Testis (tissue), 5 donors: ENCODE measurements at places on chromosomes 1 and 21. TPM values are rescaled to one million over a fixed set of nuclear protein-coding genes. Genes with fewer than 3 reads are reported as not detected.

The CRNN gene
- polyA plus RNA-seq, result not detected

The TMEM82 gene
- polyA plus RNA-seq, result not detected

The PARP1 gene
- 109 TPM for polyA plus RNA-seq

The CHI3L2 gene
- polyA plus RNA-seq, result 4.3 TPM

The IFI44L gene
- 5.3 TPM for polyA plus RNA-seq

DNA sequence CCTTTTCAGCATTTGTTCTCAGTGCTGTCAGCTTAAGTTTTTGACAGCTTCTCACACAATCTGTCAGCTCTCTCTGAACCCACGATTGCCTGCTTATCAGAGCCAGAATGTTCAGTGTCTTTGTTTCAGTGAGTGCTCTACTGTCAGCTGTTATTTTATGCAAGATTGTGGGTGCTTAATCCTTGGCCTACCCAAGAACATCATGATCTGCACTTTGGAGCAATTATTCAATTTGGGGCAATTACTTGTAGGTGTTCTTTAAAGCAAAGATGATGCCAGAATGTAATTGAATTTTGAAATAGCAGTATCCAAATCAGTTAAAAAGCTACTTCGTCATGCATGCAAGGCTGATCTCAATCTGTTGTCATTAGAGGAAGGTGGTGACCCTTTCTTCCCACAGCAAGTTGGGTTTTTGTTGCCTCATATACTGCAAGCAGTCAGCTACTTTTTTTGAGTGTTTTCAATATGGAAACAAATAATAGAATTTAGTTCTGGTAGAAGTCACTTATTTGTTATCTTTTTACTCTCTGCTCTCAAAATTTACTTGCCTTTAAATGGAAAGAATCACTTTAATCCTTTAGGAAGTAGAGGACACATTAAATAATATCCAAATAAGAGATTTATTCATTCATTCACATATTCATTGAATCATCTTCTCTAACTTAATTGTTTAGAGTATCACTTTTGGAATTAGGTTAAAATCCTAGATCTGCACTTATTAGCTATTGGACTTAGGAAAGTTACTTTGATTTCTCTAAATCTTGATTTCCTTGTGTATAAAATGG lies 253.5 kb upstream of the CACYBP start:
- DNase-seq, result no peak
- H3K36me3 ChIP-seq, result no peaks in the 10 kb centered on the region
- no peaks in the 10 kb centered on the region for H3K4me1 ChIP-seq
- no peak overlapping the region for H3K4me3 ChIP-seq

GRCh38 chr1:108117945-108118902 lies 81.9 kb downstream of the SLC25A24 start:
- H3K27me3 ChIP-seq, result no peaks in the 10 kb centered on the region
- no peak overlapping the region for H3K4me3 ChIP-seq
- H3K4me1 ChIP-seq, result no peaks in the 10 kb centered on the region
- no peaks in the 10 kb centered on the region for H3K36me3 ChIP-seq
- no peak for DNase-seq

DNA sequence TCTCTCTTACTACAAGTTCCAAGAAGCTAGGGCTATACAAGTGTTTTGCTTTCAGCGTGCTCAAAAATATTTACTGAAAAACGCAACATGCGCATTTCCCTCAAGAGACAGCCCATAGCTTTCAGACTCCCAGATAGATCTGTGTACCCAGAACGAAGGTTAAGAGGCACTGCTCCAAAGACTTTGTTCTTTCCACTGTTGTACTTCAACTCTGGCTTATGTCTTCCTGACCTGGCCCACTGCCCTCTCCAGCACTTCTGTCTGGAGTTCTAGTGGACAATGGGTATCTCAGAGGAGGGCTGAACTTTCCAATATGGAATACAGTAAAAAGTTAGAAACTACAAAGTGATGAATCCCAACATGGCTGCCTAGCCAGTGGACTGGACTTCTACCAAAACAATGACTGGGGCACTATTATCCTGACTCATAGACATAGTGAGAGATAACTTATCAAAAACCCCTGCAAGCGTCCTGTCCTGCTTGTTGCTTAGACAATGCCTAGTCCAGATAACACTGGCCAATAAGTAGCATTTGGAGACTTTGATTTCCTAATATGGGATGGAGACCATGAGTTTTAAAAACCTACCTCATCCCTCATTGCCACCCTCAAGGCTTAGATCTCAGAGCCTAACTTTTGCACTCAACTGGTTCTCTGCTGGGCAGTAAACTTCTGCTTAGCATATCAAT lies 8.8 kb upstream of the ADAR start:
- H3K27ac ChIP-seq, result no peak overlapping the region
- H3K27me3 ChIP-seq, result no peaks in the 10 kb centered on the region
- no peak overlapping the region for H3K4me3 ChIP-seq

DNA sequence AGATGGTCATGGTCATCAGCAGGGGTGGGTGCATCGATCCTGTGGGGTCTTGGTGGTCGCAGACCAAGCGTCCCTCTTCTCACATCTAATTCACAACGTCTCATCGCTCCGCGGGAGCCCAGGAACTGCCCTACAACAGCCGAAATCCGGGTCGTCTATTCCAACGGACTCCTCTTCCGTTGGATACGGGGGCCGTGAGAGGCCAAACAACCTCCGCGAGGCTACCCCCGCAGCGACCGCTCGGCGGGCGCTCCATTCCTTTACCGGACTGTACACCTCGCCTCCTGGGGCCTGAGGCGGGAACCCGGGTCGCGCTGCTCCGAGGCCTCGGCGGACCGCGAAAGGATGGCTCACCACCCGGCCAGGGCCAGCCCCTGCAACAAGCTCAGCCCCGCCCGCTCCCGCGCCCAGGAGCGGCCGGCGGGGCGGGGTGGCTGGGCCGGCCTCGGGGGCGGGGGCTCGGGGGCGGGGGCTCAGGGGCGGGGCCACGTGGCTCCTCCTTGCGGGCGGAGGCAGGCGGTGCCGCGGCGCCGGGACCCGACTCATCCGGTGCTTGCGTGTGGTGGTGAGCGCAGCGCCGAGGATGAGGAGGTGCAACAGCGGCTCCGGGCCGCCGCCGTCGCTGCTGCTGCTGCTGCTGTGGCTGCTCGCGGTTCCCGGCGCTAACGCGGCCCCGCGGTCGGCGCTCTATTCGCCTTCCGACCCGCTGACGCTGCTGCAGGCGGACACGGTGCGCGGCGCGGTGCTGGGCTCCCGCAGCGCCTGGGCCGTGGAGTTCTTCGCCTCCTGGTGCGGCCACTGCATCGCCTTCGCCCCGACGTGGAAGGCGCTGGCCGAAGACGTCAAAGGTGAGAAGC lies at the start of gene QSOX1:
QSOX1 (plus strand) TSS at position 545 of the 857 bp plus-strand sequence; CDS start at position 584, 39 bp downstream.
- peak within 1 kb of the TSS; percentile 97 for H3K27ac ChIP-seq
- H3K27me3 ChIP-seq, result no peaks in the 10 kb centered on the region
- peak; percentile 93 for DNase-seq
- peak within 1 kb of the TSS; percentile 99 for H3K4me3 ChIP-seq
- peaks cover 34% of the 10 kb centered on the region for H3K4me1 ChIP-seq

DNA sequence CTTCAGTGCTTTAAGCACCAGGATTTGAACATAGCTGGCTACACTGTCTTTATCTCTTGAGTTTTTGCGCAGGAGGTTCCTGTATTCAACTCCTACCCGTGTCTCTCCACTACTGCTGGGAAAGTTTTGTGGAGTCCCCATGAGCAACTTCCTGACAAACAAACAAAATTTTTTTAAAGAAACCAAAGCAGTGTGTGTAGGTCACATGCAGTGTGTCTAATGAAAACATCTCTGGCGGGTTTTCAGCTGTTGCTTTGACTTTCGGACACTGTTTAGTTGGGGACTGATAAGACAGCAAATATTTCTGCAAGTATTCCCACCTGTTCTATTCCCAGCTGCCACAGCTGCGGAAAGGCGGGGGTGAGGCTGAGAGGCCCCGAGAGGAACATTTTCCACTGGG lies 2.0 kb downstream of the PSEN2 start:
- no peaks in the 10 kb centered on the region for H3K36me3 ChIP-seq
- DNase-seq, result no peak
- H3K27me3 ChIP-seq, result no peaks in the 10 kb centered on the region
- H3K4me3 ChIP-seq, result no peak overlapping the region

DNA sequence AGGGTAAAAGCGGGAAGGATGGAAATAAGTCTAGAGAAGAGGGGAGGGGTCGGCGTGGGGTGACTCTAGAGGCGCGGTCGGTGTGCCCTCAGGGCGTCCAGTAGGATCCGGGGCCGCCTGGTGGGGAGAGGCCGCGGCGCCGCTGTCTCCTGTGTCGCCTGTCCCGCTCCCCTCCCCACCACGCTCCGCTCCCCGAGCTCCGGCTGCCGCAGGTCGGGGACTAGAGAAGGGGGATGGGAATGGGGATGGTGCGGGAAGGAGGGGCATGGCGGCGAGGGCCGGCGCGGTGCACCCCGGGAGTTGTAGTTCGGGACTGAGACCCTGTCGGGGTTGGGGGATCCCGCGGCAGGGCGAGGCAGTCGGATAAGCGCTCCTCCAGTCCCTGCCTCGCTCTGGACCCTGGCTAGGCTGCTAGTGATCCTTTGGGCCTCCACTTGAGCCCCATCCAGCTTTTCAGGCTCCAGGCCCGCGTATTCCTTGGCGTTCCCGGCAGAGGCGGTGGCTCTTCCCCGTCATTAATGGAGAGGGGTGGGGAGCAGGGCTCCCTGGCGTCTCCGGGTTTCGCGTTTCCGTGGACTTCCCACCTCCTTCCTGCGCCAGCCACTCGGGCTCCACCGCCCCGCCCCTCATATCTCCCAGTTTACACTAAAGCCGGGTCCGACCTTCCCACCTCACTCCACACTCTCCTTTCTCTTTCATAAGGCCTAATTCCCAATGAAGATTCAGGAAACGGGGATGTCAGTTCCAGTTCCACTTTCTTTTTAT lies at the start of gene ENTREP3:
ENTREP3 (minus strand) TSS at position 241 of the 765 bp plus-strand sequence. CDS start 606 bp downstream, outside the sequence.
- peak within 1 kb of the TSS; percentile 88 for H3K27ac ChIP-seq
- H3K4me3 ChIP-seq, result peak within 1 kb of the TSS; percentile 85
- H3K36me3 ChIP-seq, result no peaks in the 10 kb centered on the region

DNA sequence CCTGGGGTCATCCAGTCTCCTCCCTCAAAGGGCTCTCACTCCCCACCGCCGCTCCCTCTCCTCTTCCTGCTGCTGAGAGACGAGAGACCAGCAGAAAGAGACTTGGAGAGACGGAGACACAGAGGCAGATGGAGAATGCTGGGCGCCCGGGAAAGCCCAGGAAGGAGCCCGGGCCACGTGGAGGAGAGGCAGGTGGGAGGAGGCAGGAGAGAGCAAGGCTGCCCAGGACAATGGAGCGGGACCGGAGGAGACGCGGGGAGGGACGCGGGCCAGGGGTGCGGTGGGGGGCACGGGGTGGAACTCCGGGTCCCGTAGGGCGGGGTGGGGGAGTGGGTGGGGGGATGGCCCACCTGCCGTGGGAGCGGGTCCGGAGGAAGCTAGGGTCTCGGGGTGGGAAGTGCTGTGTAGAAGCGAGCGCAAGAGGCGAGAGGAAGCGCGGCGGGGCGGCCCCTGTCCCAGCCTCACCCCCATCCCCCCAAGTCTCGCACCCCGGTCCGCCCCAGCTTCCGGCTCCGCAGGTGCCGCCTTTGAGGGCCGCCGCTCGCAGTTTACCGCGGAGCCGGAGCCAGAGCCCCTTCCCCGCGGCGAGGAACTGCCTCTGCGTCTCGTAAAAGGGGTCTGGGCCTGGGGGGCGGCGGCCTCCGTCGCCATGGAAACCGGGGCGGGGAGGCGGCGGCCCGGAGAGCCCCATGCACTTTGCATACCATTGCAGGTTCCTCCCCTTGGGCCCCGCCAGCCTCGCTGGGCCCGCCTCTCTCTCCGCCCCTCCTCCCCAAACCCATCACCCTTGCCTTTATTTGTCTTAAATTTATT lies 11.7 kb upstream of the EPHA2 start:
- peak; percentile 62 for DNase-seq
- no peak overlapping the region for H3K27ac ChIP-seq
- peak overlapping the region; percentile 27 for H3K4me3 ChIP-seq
- H3K27me3 ChIP-seq, result no peaks in the 10 kb centered on the region
- H3K36me3 ChIP-seq, result no peaks in the 10 kb centered on the region
- H3K4me1 ChIP-seq, result peaks cover 8% of the 10 kb centered on the region

- H3K27me3 ChIP-seq, result no peaks in the 10 kb centered on the region
- no peaks in the 10 kb centered on the region for H3K4me1 ChIP-seq
- H3K27ac ChIP-seq, result no peak overlapping the region
- H3K36me3 ChIP-seq, result no peaks in the 10 kb centered on the region
- no peak overlapping the region for H3K4me3 ChIP-seq
- DNase-seq, result no peak
Measured at GRCh38 chr1:14347186-14347585, 251.3 kb upstream of the KAZN start.

DNA sequence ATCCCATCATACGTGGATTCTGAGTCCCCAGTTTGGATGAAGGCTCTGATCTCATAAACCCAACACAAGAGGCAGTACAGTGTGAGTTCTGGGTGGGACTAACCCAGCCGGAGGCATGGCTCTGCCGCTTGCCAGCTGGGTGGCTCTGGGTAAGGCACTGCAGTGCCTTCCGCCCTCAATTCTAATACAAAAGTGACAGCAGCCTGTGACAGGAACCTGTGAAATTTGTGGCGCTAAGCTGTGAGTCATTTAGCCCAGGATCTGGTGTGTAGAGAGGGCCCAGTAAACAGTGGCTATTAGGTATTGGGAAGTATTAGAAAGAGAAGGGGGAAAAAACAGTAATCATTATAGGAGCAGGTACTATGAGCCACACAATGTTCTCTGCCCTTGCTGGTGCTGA lies 23.3 kb downstream of the HSPG2 start:
- no peak overlapping the region for H3K4me3 ChIP-seq
- no peak for DNase-seq
- H3K27me3 ChIP-seq, result no peaks in the 10 kb centered on the region
- H3K36me3 ChIP-seq, result no peaks in the 10 kb centered on the region
- H3K4me1 ChIP-seq, result peaks cover 62% of the 10 kb centered on the region
- peak overlapping the region; percentile 41 for H3K27ac ChIP-seq

GRCh38 chr1:51768971-51769588 lies 109.4 kb downstream of the NRDC start:
- no peaks in the 10 kb centered on the region for H3K4me1 ChIP-seq
- no peaks in the 10 kb centered on the region for H3K36me3 ChIP-seq
- H3K4me3 ChIP-seq, result no peak overlapping the region
- DNase-seq, result peak; percentile 44
- H3K27ac ChIP-seq, result peak overlapping the region; percentile 20
- no peaks in the 10 kb centered on the region for H3K27me3 ChIP-seq

- no peaks in the 10 kb centered on the region for H3K27me3 ChIP-seq
- H3K4me1 ChIP-seq, result no peaks in the 10 kb centered on the region
- no peak for DNase-seq
- H3K4me3 ChIP-seq, result no peak overlapping the region
- no peaks in the 10 kb centered on the region for H3K36me3 ChIP-seq
Measured at GRCh38 chr1:25137521-25138395, 94.5 kb downstream of the SYF2 start.

DNA sequence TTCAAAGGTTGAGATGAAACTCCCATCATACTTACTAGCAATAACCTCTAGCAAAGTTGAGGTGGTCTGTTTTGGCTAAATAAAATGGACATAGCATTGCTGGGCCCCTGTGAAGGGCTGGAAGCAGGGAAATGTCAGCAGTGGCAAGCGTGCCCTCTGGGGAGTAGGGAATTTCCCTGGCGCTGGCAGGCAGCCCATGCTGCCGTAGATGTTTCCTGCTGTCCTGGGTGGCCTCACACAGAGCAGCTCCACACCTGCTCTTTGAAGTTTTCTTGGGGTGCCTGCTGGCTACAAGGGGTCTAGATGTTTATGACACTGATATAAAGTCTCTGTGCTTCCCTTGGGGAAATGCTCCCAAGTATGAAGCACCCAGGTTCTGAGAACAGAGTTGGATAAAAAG lies 30.2 kb downstream of the ADARB1 start:
- peaks cover 9% of the 10 kb centered on the region for H3K4me1 ChIP-seq
- H3K27ac ChIP-seq, result no peak overlapping the region
- H3K4me3 ChIP-seq, result no peak overlapping the region
